Stimulated activated CD8-positive, alpha-beta memory T cell treated with anti-CD3 and anti-CD28 coated beads, Interleukin-4, amount 100 ng/mL, for 1 hour (primary cell): ENCODE measurements at places on chromosomes 7 and 10.
A peak's percentile ranks its signal among the peaks of the same experiment; 100 is the strongest.

- no peak for DNase-seq
These were observed 79.0 kb upstream of the EMX2 start for GRCh38 chr10:117463545-117463920.

GRCh38 chr10:6353526-6353925, 150.8 kb downstream of the PFKFB3 start:
- no peak for DNase-seq

- DNase-seq = no peak
These were observed 3.9 kb upstream of the CFAP46 start for GRCh38 chr10:132946311-132946710.

DNA sequence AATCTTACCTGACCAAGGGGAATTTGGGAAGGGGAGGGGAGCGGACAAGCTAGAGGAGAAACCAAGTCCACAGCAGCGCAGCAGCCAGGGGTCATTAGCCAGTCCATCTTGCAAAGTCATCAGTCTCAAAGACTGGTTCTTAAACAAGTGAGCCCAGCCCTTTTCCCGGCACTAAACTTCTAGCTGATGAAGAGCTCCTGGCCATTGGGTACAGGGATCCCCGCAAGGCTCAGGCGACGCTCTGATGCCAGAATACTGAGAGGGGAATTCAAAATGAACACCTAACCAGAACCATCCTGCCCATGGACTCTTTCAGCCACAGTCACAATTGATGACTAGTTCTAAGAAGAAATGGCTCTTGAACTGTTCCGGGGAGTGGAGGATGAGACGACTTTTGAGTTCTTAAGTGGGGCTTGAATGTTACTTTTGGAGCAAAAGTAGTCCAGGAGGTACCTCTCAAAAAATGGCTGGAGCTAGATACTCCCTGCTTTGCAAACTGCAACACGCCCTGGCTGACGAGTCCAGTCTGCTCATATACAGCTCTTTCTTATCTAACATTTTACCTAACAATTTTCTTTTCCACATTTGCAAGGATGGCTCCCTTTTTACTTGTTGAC, 2.5 kb upstream of the TWIST1 start:
- DNase-seq = no peak

GRCh38 chr10:21173802-21174714, 276.9 kb upstream of the NEBL start:
- no peak for DNase-seq

DNA sequence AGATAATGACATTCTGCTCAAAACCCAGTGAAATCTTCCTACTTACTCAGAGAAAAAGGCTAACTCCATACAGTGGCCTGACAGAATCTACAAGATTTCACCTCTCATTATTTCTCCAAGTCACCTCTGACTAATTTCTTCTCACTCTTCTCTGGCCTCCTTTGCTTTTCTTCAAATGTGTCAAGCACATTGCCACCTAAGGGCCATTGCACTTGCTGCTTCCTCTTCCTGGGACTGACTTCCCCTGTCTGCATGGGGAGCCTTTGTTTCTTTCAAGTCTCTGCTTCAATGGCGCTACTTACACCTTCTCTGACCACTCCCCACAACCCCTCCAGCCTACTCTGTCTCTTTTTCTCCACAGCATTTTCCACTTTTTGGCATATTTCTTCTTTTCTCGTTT, 36.0 kb downstream of the PRTFDC1 start:
- no peak for DNase-seq

GRCh38 chr7:55534262-55534915, 37.9 kb downstream of the VOPP1 start:
- peak; percentile 11 for DNase-seq

GRCh38 chr7:45033931-45034290, 33.9 kb downstream of the CCM2 start:
- no peak for DNase-seq

GRCh38 chr10:1474376-1475097, 262.8 kb downstream of the ADARB2 start:
- DNase-seq = no peak

DNA sequence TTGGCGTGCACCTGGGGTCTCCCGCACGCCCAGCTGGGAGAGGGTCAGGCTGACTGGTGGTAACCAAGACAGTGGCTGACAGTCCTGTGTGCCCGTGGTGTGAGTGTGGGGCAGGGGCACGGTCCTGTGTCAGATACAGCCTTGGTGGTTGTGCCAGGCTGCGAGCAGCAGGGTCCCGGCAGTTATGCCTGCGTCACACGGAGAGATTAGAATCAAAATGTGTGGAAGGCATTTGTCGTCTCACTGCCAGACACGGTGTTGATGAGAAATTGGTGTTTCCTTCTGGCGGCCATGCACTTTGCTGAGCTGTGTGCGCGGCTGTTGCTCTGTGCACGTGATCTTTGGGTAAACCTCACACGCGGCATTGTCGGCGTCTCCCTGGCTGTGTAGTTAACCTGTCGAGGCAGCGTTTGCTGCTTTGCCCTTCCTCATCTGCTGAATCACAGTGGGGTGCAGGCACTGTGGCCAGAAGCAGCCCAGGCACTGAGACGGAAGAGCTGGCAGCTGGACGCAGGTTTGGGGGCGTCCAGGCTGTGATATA, 87.7 kb downstream of the NKX6-2 start:
- no peak for DNase-seq

GRCh38 chr10:8616166-8616565, 561.7 kb downstream of the GATA3 start:
- DNase-seq = no peak
